Left colon (tissue), 2 donors: ENCODE measurements at places on chromosomes 11 and 22.

- DNase-seq = no peak
Observed at GRCh38 chr11:132549561-132549960, 982.7 kb downstream of the OPCML start.

DNA sequence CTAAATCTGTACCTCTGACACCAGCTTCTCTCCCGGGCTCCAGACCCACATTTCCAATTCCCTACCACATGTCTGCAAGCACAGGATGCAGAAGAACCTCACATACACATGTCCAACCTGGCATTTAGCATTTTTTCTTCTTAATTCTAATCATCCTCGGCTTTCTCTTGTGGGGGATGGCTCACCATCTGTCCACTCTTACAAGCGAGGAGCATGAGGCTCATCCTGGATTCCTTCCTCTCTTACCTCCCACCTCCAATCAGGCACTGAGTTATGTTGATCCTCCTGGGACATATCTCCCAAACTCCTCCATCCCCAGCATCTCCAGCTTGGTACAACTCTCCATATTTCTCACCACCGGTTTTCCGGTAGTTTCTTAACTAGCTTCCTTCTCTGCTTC lies 149.8 kb upstream of the LARGE1 start:
- no peak for DNase-seq

DNA sequence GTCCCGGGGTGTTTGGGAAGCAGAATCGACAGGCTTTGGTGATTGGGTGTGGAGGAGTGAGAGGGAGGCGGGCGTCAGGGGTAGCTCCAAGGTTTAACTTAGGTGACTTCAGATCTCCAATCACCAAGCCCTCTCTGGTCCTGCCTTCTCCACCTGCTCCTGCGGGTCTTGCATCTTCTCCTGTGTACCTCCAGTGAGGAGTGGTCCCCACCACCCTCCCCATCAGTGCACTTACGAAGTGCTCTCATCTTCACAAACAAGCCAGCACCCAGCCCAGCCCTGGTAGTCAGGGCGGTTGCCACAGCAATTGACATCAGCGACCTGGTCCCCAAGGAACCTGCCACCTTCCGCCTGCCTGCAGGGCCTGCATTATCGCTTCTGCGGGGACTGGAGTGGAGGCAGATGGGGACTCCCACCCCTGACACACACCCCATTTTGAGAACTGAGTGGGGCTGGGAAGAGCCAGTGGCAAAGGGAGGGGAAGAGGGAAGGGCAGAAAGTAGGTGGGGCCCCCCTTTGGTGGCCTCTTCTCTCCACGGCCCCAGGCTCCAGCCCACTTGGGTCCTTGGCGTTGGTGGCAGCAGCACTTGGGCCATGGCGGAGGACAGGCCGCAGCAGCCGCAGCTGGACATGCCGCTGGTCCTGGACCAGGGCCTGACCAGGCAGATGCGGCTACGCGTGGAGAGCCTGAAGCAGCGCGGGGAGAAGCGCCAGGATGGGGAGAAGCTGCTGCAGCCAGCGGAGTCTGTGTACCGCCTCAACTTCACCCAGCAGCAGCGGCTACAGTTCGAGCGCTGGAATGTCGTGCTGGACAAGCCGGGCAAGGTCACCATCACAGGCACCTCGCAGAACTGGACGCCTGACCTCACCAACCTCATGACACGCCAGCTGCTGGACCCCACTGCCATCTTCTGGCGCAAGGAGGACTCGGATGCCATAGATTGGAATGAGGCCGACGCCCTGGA lies at the start of gene OMP:
Gene OMP, plus strand, starts transcription at position 595 of the 965 bp plus-strand sequence. Its CDS starts 0 bp downstream, at position 595.
- no peak for DNase-seq

DNA sequence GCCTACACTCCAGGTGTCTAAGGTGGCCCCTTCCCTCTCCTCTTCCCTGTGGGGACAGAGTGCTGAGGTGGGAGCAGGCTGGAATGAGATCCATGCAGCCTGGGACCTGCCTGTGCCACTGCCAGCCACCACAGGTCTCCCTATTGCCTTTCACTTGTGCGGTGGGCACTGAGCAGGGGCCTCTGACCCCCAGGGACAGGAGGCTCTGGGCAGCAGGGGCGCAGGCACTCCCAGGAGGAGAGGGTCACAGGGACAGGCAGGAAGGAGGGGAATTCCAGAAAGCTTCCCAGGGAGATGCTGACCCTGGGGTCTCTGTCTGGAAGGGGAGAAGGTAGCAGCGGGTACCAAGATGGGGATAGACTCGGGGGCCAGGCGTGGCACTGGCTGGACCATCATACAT lies 228.5 kb upstream of the B3GAT1 start:
- no peak for DNase-seq

DNA sequence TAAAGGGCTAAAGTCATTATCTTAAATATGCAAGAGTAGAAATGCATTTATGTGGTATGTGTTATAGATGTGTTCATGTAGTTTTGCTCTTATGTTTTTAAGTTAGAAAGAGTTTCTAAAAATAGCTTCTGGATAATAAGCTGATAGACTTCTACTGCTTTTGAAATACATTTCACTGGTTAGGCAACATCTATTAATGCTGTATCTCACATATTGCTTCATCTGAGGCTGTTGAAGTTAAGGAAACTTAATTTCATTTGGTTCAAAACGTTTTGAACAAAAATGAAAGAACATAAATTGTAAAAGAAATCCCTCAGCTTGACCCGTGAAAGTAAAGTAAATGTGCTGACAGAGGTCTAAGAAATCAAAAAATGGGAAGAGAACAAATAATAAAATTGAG lies 164.0 kb upstream of the CTSC start:
- no peak for DNase-seq

GRCh38 chr11:63503492-63503891 lies 2.4 kb upstream of the LGALS12 start:
- DNase-seq = no peak

DNA sequence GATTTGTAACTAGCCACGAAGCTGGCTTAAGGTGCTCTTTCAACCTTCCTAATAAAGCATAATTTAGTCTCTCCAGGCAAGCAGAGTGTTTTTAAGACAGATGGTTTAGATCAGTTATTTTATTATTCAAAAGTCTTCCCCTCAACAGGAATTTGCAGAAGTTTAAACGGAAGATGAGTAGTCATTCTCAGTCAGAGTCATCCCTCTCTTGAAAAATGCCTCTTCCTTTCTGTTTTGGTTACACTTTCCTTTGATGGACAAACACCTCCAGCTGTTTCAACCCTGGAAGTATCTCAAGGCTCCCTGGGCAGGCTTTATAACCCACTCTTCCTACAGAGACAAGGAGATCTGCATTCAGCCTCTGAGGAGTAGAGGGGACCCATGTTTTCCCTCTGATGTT lies 60.3 kb upstream of the POU2AF2 start:
- DNase-seq = no peak

- no peak for DNase-seq
Observed at GRCh38 chr11:16289541-16289940, 66.8 kb downstream of the SOX6 start.

DNA sequence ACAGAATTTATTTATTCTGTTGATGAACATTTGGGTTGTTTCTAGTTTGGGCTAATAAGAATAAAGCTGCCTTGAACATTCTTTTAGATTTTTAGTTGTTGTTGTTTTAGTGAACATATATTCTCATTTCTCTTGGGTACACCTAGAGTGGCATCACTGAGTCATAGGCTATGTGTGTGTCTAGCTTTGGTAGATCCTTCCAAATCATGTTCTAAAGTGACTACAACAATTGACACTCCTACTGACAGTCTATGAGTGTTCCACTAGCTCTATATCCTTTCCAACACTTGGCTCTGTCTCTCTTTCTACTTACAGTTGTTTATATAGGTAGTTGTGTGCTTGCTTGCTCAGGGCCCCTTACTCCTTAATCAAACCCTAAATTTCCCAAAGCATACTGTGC lies 346.0 kb upstream of the NCAM1 start:
- DNase-seq = no peak

GRCh38 chr11:29300420-29300819 lies 716.4 kb downstream of the KCNA4 start:
- DNase-seq = no peak

DNA sequence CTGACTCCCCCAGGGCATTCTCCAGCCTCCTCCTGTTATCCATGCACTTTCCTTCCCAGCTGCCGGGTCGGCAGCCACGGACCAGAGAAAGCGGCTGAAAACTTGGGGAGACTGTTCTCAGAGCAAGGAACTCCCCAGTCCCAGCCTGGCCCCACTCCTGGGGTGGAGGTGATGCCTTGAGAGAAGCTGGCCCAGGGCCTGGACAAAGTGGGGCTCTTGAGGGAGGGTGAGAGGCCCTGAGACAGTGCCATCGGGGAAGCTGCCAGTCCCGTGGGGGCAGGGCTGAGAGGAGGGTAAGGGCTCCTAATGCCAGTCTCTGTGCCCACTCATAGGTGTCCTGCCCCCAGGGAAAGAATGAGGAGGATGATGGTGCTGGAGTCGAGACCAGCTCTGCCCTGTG lies 53.8 kb downstream of the FLRT1 start:
- DNase-seq = no peak

GRCh38 chr11:80024119-80024518 lies 583.3 kb upstream of the TENM4 start:
- no peak for DNase-seq

- no peak for DNase-seq
Observed at GRCh38 chr11:95506777-95507176, 275.8 kb upstream of the SESN3 start.

- DNase-seq = peak; percentile 84
Observed at GRCh38 chr11:69670158-69670845, 4.9 kb downstream of the LTO1 start.

- DNase-seq = no peak
Observed at GRCh38 chr11:130710021-130710420, 206.3 kb downstream of the SNX19 start.

- peak; percentile 22 for DNase-seq
Observed at GRCh38 chr11:30635401-30635989, 49.3 kb upstream of the MPPED2 start.

DNA sequence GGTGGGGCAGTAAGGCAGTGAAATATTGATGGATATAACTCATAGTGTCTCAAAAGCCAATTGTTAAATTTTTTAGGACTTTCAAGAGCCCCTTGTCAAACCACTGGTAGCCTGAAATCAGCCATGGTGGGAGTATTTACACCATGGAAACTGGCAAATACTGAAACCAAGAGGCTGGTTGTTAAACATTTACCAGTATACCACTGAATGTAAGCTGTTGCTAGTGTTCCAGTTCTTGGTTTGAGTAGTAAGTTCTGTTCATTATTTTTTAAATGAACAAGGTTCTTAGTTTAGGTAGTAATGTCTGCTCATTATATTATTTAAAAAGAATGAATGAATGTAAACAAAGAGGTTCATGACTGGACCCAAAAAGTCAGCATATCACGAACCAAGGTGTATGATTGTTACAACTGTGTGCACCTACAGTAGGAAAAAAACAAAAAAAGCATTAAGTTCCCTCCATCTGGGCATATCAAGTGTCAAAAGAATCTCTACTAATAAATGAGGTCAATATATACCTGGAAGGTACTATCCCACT lies 4.5 kb upstream of the EIF3F start:
- no peak for DNase-seq

- no peak for DNase-seq
Observed at GRCh38 chr11:12211331-12212065, 101.1 kb downstream of the MICAL2 start.

- no peak for DNase-seq
Observed at GRCh38 chr11:11748706-11749365, 92.9 kb upstream of the USP47 start.

DNA sequence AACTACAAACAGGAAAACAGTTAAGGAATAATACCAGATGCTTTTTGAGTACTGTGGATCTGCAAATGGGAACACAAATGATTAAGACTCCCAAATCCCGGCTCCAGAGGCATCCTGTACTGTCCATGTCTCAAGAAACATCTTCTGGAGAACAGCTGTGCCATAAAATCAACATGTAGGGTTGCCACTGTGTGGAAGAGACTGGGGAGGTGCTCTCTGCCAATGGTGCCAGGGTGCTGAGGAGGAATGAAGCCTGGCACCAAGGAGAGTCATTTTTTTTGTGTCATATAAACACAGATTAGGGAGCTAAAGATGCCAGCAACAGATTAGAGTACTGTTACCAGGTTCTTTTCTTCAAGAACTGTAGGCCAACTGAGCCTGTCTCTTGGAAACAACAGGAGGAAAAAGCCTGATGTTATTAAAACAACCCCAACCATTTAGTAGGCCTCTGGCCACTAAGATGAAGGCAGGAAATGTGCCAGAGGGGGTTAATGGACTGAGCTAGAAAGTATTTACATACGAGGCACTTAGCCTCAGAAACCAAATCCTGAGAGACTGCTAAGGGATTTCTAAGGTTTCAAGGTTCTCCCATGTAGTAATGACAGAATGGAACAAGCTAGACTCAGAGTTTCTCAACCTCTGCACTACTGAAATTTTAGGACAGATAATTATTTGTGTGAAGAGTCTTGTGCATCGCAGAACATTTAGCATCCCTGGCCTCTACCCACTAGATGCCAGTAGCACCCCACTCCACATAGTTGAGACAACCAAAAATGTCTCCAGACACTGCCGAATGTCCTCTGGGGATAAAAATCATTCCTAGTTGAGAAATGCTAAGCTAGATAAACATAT lies 54.6 kb upstream of the CHRM4 start:
- DNase-seq = no peak

- peak; percentile 20 for DNase-seq
Observed at GRCh38 chr11:1165256-1166041, 7.7 kb downstream of the MUC5AC start.

GRCh38 chr22:41539146-41540005 lies 4.9 kb downstream of the POLR3H start:
- DNase-seq = no peak

GRCh38 chr11:61626580-61627380 lies 45.9 kb upstream of the SYT7 start:
- peak; percentile 84 for DNase-seq

DNA sequence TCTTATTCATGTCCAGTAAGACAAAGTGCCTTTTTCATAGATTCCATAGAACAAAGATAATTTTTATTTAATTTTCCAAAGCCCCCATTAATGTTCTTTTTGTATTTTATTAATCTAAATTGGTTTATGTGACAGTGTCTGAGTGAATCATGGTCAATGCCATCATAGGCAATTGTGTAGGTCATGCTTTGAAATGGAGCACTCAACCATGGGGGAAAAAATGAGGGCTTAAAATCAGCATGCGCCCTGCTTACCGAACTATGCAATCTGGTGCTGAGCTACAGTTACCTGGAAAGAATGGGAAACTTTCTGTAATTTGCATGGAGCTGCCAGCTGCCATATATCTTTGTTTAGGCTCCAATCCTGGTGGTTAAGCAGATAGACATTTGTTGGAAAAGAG lies 28.4 kb upstream of the RAB38 start:
- no peak for DNase-seq

DNA sequence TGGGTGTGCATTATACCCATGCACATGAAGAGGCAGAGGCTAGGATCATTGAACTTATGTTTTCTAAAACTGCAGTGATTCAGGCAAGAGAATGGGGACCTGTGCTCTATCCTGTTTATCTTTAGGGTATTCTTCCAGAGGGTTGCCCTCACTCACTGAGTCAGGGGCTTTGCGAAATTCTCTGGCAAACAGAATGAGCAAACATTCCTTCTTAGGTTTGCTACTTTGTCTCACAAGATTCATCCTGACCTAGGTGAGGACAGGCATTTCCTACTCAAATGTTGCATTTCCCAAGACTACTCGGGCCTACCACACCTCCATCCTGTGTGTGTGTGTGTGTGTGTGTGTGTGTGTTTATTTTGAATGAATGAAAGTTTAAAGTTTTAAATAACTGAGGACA lies 2.7 kb upstream of the EIF3M start:
- no peak for DNase-seq
